NCI-H774 (cell line): ENCODE measurements at places on chromosomes 1 and 21.

DNA sequence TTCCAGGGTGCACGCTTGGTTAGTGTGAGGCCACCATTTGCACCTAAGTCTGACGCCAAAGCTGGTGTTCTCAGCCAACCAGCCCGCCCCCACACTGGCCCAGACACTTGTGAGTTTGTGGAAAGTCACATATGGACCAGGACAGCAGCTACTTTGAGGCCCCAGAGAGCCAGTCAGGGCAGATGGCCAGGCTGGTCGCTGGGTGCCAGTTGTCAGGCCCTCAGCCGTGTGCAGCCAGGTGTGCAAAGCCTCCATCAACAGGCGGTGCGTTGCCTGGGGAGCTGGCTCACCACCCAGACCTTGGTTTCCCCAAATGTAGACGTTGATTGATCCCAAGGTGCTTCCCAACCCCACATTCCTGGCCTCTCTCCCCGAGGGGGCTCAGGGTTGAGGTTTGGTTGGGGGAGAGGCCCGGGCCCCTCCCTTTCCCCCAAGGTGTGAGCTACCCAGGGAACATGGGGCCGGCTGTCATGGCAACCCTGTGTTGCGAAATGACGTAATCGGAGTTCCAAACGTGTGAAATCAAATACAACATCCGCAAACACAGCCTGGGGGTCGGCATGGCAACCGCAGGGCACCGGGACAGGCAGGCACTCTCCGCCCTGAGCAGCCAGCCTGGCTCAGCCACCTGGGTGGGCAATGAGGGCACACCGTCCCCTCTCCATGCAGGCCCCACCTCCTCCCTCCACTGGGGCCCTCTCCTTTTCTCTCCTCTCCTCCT lies 42.2 kb upstream of the WNT4 start:
- peak; percentile 65 for DNase-seq

DNA sequence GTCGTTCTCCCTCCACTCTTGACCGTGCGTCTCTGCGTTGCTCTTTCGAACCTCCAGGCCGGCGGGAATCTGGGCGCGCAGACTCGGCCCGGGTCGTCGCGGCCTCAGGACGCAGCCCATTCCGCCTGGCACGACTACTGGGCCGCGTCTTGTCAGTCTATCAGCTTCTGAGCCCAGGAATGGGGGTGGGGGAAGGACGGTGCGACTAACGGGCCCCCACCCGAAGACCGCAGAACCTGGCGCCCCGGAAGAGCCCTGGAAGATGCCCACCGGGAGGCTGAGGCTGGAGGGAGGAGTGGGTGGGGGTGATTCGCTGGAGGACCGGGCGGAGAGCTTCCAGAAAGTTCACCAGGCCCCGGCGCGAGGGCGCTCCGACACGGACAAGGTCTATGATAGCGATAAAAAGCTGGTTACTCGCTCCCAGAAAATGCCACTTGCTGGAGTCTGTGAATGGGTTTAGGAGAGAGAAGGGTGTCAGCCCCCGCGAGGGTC lies 1.7 kb upstream of the DMRTA2 start:
- no peak for DNase-seq

DNA sequence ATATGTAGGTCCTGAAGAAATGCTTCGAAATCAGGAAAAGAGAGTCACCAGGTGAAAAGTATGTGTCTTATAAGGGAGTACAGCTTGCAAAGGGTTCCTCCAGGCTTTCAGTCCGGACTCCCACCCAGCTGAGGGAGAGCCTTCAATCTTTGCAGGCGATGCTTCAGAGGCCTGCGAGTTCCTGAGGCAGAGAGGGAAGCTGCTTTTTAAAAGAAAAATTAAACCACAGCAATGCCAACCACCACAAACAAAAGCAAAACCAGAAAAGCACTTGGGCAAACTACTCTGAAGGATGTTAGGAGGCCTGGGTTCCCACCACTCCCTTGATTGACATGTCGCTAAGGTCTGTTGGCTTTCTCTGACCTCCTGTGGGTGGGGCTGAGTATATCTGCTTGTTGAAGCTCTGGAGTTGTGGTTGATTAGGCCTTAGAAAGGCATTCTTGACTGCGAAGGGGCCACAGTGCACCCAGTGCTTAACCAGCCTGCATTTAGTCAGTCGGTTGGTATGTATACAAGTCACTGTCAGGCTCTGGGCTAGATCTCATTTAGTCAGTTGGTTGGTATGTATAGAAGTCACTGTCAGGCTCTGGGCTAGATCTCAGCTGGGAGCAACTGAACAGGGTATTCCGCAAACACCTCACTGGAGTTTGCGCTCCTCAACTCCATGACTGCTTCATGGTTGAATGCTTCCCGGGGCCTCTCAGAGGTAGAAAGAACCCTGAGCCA lies 1.2 kb downstream of the NIPAL3 start:
- no peak for DNase-seq

DNA sequence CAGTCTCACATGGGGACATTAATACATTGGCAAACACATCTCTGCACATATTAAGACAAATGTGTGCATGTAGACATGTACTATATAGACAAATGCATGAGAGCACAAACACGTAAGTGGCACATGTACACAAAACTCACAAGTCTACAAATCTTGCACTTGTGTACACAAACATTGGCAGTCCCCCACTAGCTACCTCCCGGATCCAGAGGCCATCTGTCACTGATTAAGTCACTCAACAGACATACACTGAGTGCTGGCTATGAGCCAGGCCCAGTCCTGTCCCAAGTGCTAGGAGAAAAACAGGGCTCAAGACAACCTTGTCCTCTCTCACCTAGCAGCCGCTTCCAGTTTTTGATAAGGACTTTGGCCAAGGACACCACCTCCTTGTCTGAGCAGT lies 7.0 kb downstream of the TCEA3 start:
- DNase-seq, result peak; percentile 28

DNA sequence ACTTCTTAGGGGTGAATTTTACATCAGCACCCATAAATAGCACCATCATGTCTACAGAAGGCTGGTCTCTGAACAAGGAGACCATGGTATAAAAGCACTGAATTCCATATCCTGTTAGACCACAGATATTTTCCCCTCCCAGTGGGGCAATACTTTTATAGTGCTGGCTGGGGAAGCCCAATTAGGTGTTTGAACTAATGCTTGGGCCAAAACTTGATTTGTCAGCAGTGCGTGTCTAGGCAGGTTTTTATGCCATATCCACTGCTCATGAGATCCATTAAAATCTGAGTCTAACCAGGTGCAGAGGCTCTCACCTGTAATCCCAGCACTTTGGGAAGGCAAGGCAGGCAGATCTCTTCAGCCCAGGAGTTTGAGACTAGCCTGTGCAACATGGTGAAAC lies 623.0 kb downstream of the NPHP4 start:
- DNase-seq, result no peak

- DNase-seq, result peak; percentile 69
Observed at GRCh38 chr1:201982623-201983379, at the start of gene RNPEP. Gene RNPEP, plus strand, starts transcription at chr1:201982648. Its CDS starts 19 bp downstream, at chr1:201982667.

DNA sequence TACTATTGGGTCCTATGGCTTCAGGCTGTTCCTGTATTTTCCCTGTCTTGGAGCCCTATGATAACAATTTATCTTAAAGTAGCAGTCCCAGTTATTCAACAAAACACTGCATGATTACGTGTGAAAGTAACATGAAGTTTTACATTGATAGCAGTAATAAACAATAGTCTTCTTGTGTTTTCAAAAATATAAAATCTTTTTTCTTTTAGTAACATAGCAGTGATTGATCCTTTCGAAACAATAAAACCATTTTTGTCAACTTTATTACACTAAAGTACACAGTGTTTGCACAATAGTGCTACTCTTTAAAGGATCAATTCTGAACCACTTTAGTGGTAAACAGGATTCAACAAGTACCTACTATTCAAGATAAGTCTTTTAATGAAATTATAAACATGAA lies 90.6 kb downstream of the GPATCH2 start:
- DNase-seq, result no peak
